ENCODE measurements at places on chromosomes 5 and 9.

GRCh38 chr9:91934654-91935053 lies 15.4 kb downstream of the ROR2 start:
- DNase-seq: no peak

DNA sequence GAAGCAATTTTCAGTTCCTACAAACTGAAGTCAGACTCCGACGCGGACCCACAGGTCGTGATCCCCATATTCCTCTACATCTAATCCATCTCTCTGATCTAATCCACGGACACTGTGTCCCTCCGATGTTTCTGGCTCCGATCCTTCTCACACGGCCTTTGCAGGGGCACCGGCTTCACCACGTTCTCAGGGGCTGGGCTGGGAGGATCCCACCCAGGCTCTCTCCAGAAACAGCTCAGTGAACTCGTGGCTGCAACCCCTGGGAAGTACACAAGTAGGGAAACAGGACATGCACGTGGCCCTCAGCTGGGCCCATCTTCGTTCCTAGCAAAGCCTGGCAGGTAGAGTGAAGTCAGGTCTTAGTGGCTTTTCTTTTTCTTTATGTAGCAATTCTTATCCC lies 49.1 kb upstream of the OLFM1 start:
- DNase-seq: no peak

DNA sequence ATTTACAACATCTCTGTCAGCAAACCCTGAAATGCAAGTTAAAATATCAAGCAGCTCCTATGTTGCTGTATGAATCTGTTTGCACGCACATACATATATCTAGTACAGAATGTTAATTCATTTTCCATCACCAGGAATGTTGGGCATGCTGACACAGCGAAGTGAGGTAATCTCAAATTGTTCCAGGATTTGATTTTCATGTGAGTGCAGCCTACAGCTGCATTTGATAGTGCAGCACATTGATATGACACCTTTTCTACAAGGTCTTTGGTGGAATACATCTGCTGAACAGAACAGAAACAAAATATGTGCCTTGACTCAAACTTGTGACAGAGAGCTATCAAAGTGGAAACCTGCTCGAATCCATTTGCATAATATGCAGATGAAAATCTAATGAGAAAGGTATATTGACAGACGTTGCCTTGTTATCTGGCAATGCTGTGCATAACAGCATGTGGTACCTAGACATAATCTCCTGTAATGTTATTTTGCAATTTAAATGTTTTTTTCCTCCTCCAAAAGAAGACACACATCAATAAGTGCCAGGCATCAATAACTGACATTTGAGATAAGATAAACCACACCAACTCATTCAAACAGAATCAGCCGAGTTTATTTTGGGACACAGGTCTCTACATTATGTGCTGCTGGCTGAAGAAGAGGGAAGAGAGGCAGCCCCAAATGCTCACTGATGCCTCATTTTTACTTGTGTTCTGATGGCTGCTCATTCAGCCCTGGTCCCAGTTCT lies 512.2 kb downstream of the ZNF608 start:
- no peak for DNase-seq

DNA sequence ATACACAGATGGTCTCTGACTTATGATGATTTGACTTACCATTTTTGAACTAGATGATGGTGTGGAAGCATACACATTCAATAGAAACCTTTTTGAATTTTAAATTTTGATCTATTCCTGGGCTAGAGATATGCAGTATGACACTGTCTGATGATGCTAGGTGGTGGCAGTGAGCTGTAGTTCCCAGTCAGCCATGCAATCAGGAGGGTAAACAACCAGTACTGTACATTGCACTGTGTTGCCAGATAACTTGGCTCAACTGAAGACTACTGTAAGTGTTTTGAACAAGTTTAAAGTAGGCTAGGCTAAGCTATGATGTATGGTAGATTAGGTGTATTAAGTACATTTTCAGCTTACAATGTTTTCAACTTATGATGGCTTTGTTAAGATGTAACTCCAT lies 859.1 kb upstream of the ARRDC3 start:
- DNase-seq: no peak

GRCh38 chr5:158929552-158930218 lies 170.0 kb downstream of the EBF1 start:
- no peak for DNase-seq
